H4 (cell line): ENCODE measurements at places on chromosomes 12 and 14.
A peak's percentile ranks its signal among the peaks of the same experiment; 100 is the strongest.

- peak; percentile 46 for DNase-seq
Measured at GRCh38 chr12:59396519-59396918, 199.3 kb upstream of the SLC16A7 start.

DNA sequence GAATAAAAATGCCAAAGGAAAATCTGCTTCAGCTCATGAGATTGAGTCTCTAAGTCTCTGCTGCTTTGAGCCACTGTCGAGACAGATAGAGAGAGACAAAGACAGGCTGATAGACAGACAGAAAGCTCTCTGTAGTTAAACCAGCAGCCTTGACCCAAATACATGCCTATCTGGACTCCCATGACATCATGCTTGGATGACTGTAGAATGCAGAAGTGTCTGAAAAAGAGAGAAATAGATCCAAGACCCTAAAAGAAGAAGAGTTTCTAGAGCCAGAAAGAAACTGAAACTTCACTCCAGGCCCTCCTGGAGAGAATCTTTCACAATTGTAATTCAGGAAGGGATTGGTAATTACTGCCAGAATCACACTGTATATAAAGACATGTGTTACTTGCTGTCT is 122.6 kb upstream of the PLXNC1 start:
- no peak for DNase-seq

GRCh38 chr14:81400202-81400678 is at the start of gene STON2:
Gene STON2 (minus strand): TSS chr14:81400324. CDS start chr14:81398382, 1,942 bp downstream.
- peak; percentile 83 for DNase-seq

DNA sequence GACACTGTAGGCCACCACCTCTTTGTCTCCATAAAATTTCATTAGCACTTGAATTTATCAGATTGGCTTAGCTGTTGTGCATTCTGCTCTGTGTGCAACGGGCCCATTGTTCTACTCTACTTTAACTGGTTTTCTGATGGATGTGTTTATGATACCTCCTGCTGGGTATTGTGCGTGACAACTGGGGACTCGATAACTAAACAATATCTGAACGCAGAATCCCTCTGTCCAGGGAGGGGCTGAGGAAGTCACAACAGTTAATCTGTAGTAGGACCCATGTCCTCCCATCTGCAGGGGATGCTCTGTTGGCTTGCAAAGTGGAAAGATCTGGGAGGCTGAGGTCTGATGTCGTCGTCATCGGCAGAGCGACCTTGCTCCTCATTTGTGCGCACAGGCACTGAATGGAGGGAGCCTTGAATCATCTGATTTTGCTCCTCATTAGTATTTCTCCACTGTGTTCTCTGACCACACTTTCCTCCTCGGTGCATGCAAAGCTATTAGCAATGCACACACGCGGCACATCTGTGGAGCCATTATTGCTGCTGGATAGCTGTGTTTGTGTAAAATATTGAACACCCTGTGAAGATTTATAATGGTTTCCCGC is 422.5 kb downstream of the NRXN3 start:
- DNase-seq, result no peak

- no peak for DNase-seq
Measured at GRCh38 chr14:36204461-36205073, 28.0 kb upstream of the PTCSC3 start.

GRCh38 chr12:22287776-22288621 is 46.5 kb downstream of the ST8SIA1 start:
- DNase-seq, result peak; percentile 22

DNA sequence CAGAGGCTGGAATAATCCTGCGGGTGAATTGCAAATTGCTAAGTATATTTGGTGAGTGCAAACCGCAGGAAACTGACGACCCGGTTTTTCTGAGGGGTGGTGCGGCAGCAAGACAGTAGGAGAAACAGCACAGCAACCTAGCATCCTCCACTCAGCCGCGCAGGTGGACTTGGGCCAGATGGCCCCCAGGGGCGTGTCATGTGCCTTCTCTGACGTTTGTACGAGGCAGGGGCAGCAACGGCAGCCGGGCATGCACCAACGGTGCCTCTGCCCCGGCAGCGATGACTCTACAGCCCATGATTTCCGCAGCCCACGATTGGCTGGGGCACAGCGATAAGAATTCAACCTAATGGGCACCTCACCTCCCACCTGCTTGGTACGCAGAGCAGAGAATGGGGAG is 11.1 kb upstream of the CLEC2A start:
- no peak for DNase-seq

GRCh38 chr14:105914738-105915385 is 388.5 kb downstream of the TMEM121 start:
- no peak for DNase-seq

DNA sequence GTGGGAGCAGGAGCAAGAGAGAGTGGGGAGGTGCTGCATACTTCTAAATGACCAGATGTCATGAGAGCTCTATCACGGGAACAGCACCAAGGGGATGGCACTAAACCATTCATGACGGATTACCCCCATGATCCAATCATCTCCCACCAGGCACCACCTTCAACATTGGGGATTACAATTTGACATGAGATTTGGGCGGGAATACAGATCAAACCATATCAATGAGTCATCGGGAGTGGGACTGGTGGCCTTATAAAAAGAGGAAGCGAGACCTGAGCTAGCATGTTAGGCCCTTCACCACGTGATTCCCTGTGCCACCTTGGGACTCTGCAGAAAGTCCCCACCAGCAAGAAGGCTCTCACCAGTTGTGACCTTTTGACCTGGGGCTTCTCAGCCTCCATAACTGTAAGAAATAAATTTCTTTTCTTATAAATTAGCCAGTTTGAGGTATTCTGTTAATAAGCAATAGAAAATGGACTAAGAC is 28.7 kb downstream of the COX8C start:
- no peak for DNase-seq

- no peak for DNase-seq
Measured at GRCh38 chr14:88225721-88226120, 97.3 kb downstream of the KCNK10 start.

- DNase-seq, result no peak
Measured at GRCh38 chr14:72480464-72481243, 413.2 kb downstream of the DPF3 start.

- DNase-seq, result no peak
Measured at GRCh38 chr12:12087693-12088034, 16.9 kb downstream of the BCL2L14 start.

DNA sequence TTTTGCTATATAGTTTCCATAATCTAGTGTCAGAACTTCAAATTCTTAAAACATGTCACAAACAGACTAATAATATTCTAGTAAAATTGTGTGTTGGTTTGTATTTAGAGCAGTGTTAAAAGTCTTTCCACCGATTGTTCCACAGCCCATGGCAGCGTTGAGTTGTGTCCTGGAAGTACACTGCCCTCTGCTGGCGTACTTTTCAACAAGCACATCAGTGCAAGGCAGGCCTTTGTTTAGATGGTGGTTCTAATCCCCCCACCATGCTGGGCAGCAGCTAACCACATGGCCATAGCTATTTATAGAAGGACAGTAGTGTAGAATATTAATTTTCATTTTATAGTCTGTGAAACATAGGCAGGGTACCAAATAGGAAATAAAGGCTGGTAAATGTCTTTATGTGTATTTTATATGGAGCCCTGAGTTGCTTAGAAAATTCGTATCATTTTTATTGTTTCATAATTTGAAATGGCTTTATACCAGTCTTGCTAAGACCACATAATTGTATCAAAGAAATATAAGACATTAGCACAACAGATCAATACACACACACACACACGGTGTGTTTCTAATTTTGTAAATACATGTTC is 235.4 kb downstream of the SEC23A start:
- DNase-seq, result peak; percentile 77

- DNase-seq, result peak; percentile 53
Measured at GRCh38 chr12:79737875-79738718, 47.3 kb upstream of the PAWR start.

DNA sequence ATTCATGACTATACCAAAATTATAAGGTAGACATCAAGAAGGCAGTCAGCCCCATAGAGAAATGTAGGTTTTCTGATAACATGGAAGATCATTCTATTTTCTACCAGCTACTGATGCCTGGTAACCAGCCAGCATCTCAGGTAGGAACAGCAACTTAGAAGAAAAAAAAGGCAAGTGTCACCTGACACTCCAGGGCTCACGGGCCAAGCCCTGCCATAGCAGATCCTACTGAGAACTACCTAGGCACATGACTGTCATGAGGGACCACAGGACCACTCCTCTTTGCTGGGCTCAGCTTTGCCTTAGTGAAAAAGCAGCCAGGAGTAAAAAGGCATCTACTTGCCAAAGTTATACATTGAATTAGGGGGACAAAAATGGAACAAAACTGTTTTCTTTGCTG is 33.4 kb downstream of the CORO1C start:
- DNase-seq, result no peak
